ENCODE measurements at places on chromosomes 5 and 9.

DNA sequence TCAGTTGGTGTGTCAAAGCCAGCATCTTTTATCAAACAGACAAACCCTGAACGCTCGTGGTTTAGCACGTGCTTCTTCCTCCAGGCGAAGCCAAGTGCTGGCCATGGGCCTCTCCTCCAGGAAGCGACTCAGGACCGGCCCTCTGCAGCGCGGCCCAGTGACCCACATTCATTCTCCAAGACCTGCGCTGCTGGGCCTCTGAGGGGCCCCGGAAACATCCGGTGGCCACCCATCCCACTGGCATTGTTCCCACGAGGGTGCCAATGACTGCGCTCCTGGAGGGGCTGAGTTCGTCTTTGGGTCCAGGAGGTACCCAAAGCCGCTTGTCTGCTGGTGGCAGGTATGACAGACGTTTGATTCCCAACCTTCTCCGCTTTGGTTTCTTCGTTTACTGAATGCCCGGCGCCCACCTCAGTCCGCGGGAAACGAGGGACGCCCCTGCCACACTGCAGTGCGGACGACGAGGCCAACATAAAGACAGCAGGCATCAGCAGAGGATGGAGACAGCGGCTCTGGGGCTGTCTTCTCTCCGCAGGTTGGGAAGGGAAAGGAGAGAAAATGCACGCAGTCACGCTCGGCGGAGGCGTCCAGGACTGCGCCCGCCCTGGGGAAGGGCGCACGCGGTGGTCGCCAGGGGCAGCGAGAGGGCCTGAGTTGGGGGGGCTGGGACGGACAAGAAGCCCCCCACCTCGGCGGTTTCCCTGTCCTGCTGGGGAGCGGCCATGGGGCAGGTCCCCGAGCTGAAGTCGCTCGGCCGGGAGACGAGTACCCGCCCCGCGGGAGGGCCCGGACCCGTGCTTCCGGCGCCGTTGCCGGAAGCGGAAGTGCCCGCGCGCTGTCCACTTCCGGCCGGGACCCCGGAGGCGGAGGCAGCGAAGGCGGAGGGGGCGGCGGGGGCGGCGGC, at the start of gene EXOC3:
TSS of gene EXOC3 (plus strand) at position 842 of the 904 bp plus-strand sequence. CDS start 3,030 bp downstream, outside the sequence.
- DNase-seq: peak; percentile 80

GRCh38 chr5:99104538-99105132, 175.8 kb upstream of the CHD1 start:
- DNase-seq: peak; percentile 5

DNA sequence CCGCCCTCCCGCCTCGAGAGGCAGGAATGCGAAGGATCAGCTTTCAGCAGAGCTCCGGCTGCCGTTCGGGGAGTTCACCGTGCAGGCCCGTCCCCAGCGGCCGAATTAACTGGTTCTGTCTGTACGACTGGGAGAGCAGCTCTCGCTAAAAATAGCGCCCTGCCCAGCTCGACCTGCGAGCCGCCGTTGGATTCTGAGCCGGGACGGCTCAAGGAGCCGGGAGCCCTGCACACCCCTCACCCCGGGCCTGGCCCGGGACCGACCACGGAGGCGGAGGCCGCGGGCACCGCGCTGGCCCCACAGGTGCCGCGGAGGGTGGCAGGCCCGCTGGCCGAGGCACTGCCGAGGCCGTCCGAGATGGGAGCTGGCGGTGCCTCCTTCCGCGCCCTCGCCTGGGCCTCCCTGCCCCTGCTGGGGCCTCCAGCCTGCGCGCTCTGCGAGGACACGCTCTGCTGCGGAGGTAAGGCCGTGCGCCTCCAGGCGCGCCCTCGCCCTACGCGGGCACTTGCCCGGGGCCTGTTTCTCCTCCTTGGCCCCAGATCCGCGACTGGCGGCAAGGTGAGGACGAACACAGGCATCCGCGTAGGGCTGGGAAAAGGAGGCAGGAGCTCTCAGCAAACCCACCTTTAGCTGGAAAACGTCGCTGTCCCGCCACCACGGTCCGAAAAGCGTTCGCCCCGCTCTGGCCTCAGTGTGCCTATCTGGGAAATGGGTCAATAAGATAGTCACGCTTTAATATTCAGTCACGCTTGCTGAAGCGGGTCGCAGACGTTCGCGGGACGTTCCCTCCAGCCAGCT, 53.1 kb upstream of the DAB2IP start:
- DNase-seq: no peak

DNA sequence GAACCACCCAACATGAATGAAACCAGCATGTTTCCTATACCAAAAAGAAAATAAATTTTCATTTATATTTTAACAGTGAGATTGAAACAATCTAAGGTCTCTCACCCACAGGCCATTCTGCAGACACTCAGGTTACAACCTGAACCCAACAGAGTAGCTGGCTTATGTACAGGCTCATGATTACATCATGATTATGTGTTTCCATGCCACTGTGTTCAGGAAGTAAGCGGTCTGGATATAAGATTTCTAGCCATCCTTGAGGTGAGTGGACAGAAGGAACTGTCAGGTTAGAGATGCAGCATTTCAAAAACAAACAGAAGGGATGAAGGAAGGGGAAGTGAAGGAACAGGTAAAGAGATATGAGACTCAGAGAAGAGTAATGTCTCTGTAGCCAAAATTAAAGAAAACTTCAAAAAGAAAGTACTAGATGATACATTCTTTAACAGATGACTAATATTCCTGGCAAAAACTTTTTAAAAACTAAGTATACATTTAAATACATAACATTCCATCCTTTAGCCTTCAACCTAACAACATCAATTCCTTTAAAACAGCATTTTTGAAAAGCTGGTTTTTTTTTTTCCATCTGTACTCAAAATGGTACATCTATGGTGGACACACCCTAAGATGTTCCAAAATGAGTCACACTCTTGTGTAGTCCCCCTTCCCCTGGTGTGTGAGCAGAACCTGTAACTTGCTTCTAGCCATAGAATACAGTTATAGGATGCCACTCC, 119.8 kb downstream of the LPAR1 start:
- no peak for DNase-seq

GRCh38 chr5:96279801-96280542, 153.1 kb downstream of the PCSK1 start:
- no peak for DNase-seq

DNA sequence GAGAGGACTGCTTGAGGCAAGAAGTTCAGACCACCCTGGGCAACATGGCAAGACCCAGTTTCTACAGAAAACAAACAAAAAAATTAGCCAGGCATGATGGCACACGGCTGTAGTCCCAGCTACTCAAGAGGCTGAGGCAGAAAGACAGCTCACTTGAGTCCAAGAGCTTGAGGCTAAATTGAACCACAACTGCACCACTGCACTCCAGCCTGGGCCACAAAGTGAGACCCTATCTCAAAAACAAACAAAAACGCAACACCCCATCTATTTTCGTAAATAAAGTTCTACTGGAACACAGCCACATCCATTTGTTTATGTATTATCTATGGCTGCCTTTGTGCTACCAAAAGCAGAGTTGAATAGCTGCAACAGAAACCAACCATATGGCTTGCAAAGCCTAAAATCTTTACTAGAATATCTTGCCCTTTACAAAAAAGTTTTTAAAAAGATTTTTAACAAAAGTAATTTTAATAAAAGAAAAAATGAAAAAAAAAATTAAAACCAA, 67.5 kb downstream of the SETX start:
- DNase-seq: no peak

GRCh38 chr5:151686674-151687407, at the start of gene SPARC:
Gene SPARC (minus strand): TSS chr5:151686915. CDS start chr5:151676188, 10,727 bp downstream.
- no peak for DNase-seq

GRCh38 chr5:6403416-6403815, 25.1 kb upstream of the MED10 start:
- no peak for DNase-seq

DNA sequence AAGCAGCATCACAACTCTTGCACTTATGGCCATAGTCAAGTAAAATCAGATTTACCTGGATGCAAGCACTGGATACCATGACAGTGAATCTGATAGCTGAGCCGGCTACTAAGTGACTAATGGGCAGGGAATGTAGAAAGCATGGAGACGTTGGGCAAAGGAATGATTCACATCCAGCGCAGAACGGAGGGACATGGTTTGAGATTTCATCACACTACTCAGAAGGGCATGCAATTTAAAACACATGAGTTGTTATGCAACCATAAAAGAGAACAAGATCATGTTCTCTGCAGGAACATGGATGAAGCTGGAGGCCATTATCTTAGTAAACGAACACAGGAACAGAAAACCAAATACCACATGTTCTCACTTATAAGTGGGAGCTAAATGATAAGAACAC, 169.1 kb upstream of the PIK3R1 start:
- DNase-seq: no peak

- no peak for DNase-seq
Observed at GRCh38 chr9:20528253-20528652, 94.0 kb downstream of the MLLT3 start.

DNA sequence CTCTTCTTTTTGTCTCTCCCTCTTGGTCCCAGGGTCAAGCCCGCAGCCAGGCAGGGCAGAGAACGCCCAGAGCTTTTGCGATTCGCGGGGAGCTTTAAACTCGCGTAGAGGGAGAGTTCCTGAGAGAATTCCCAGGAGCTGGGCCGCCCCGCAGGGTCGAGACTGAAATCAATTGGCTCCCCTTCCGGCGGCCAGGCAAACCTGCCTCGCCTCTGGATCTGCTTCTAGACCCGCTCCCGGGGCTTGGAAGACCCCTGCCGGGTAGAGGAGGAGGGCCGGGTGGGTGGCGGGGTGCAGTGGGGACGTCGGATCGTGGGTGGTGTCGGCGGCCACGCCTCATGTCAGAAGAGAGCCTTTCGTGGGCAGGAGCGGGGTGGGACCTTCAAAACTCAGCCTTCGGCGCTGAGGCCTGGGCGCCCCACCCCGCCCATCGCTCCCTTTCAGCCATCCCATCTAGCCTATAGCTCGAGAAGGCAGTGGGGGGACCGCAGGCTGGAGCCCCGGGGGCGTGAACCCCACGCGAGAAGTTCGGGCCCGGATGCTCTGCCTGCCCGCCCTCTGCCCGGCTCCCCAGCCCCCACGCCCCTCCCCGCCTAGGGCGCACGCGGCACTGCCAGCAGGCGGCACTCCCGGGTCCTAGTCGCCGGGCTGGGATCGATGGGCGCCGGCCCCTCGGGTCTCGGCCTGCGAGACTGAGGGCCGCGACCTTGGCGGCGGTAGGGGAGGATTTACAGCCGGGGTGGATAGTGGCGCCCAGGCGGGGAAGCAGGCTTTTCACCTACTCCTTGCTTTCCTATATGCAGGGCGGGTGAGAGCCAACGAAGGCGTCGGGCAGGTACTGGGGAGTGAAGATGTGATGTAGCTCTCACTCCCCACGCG, 6.1 kb downstream of the PRDM6 start:
- no peak for DNase-seq

DNA sequence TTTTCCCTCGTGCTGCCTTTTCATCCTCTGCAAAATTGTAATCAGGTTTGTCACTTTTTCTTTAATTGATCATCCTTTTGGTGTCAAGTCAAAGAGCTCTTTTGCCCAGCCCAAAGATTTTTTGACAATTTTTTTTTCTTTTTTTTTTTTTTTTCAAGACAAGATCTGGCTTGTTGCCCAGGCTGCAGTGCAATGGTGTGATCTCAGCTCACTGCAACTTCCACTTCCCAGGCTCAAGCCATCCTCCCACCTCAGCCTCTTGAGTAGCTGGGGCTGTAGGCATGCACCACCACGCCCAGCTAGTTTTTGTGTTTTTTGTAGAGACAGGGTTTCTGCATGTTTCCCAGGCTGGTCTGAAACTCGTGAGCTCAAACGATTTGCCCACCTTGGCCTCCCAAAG, 36.7 kb downstream of the CDK7 start:
- no peak for DNase-seq

DNA sequence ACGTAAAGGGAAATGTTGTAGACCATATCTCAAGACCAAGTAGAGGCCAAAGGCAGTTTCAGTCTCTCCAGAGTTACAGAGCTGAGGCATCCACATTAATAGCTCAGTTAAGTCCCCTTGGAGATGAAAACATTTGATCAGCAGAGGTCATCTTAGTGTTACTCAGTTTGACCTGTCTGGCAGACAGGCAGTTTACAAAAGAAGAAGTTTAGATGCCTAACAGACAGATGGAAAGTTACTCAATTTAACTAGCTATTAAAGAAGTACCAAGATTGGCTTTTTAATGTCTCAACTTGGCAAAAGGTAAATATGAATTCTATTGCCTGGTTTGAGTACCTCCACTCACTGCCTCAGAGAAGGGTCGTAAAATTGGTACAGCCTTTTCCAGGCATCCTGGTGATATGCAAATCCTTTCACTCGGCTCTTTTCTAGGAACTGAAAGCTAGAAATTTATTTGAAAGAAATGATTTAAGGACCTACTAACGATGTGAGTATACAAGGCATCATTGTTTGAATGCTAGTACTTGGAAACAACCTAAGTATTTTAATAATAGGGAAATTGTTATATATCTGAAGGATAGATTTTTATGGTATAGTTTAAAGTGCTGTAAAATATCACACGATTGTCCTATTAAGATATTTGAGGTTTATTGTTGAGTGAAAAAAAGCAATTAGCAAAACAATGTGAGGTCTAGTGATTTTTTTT, 14.8 kb downstream of the ACO1 start:
- DNase-seq: no peak

DNA sequence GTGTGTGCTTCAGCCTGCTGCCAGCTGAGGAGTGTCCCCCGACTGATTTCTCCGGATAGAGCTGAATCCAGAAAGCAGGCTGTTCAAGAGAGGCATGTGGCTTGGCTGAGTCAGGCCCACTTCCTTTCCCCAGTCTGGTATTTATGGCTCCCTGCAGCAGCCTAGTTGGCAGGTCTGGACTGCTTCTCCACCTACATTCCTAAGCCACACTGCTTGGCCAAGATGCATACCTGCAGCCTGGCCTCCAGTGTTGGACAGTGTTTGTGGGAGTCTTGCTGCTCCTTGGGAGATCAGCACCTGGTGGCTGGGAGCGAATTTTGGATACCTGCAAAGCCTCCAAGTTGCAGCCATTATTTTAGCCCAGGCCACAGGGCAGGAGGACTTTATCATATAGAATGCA, 670.8 kb downstream of the ACTL7B start:
- DNase-seq: no peak
